ENCODE measurements at places on chromosomes 12 and 14. TPM values are rescaled to one million over a fixed set of nuclear protein-coding genes. Genes with fewer than 3 reads are reported as not detected.
A peak's percentile ranks its signal among the peaks of the same experiment; 100 is the strongest.

- DNase-seq: no peak
- H3K4me3 ChIP-seq: no peak overlapping the region
Measured at GRCh38 chr12:75623631-75624154, 112.3 kb upstream of the KRR1 start.

Gene VPS33A
- total RNA-seq: 35.7 TPM

DNA sequence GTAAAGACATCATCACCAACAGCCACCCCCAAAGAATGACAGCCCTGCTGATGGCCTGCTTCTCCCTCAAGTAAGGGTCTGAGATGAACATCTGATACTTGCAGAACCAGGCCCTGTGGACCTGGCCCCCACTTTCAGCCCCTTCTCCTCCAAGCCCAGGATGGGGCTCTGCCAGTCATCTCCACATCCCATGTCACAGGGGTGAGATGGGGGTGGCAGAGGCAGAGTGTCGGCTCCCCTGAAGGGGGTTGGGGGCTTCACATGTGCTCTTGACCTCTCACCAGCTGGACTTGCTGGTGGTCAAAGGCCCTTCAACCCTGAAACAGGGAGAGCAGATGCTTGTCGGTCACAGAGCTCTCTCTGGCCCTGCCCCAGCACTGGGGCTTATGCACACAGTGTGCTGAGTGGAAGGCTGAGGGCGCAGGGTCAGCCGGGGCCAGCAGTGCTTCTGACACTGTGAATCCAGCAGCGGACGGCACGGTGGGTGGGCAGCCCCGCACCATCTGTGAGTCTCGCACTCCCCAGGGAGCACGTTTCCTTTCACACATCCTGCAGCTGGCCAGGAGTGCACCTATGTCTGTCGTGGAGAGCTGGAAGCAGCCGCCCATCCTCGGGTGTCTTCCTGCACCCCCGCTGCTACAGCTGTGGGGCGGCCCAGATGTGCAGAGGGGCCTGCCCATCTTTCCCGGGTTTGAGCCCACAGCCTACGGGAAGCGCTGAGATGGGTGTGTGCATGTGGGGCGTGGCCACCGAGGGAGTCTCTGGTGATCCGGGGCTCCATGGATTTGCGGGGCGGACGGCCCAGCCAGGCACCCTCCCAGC, 94.3 kb downstream of the ADGRD1 start:
- no peaks in the 10 kb centered on the region for H3K4me1 ChIP-seq
- no peak for DNase-seq
- no peak overlapping the region for H3K4me3 ChIP-seq
- no peaks in the 10 kb centered on the region for H3K27me3 ChIP-seq
- H3K36me3 ChIP-seq: no peaks in the 10 kb centered on the region
- peak overlapping the region; percentile 34 for H3K27ac ChIP-seq

GRCh38 chr12:30462249-30462648, 233.4 kb downstream of the IPO8 start:
- no peaks in the 10 kb centered on the region for H3K36me3 ChIP-seq
- DNase-seq: no peak
- H3K4me3 ChIP-seq: no peak overlapping the region
- H3K27me3 ChIP-seq: no peaks in the 10 kb centered on the region
